NCI-H2081 treated with DMSO at 0.1 percent for 48 hours (cell line): ENCODE measurements at places on chromosomes 16 and 17.

- no peak for DNase-seq
Observed at GRCh38 chr17:58985367-58985766, 121.3 kb downstream of the TRIM37 start.

DNA sequence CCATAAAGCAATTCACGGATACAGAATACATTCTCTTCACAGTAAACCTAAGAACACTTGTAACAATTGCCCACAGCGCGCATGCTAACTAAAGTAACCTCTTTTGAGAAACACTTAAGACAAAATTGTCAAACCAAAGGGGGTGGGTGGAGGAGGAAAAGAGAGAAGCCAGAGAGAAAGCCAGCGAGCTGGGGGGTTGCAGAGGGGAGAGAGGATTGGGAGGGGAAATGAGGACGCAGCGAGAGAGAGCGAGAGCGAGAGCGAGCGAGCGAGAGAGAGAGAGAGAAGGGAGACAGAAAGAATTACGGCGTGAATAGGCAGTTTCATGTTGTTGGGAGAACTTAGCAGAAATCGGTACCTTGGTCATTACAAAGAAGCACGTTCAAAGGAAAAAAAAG is 1.6 kb upstream of the HOXB7 start:
- no peak for DNase-seq

- no peak for DNase-seq
Observed at GRCh38 chr17:47325176-47325575, 1.4 kb downstream of the EFCAB13 start.

DNA sequence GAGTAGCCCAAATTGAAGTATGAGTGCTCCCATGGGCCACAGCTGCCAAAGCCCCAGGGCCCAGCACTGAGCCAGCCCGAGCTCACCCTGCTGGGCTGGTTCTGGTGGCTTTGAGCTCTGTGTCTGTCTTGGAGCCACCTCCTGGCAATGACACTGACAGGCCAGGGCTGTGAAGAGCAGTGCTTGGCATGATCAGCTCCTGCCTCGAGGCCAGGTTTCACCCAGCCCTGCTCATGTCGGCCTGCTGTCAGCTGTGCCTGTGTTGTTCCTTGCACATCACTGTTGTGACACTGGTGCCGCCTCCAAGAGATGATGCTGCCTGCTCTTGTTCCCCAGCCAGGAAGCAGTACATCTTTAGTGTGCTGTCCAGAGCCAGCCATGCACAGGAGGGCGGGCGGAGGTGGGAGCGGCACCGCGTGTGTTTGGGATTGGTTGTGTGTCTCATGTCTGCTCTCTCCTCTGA is 26.0 kb downstream of the PLD6 start:
- DNase-seq, result no peak

DNA sequence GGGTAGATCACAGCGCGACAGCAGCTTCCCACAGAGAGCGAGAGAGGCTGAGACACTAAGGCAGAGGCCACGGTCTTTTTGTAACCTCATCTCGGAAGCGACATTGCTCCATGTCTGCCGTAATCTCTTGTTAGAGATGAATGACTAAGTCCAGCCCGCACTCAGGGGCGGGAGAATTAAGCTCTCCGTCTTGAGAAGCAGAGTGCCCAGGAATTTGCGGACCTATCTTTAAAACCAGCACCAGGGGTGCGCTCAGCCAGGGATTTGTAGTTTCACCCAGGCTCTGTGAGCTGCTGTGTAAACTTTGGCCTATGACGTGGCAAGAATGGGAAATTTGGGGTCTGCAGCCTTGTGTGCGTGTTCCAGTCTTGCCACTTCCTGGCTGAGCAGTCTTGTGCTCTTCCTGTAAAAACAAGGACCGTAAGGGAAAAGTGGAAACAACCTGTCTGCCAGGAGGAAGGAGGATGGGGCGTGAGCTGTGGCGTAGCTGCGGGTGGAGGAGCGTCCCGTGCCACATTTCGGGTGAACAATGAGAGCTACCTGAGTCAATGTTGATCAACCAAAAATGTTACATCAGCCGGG is 16.0 kb upstream of the JPH3 start:
- DNase-seq, result no peak

GRCh38 chr16:72847187-72848027 is 200.5 kb downstream of the ZFHX3 start:
- DNase-seq, result no peak

GRCh38 chr16:68408428-68408827 is 39.9 kb downstream of the SMPD3 start:
- no peak for DNase-seq

- no peak for DNase-seq
Observed at GRCh38 chr16:68251832-68252231, 6.7 kb downstream of the PLA2G15 start.

DNA sequence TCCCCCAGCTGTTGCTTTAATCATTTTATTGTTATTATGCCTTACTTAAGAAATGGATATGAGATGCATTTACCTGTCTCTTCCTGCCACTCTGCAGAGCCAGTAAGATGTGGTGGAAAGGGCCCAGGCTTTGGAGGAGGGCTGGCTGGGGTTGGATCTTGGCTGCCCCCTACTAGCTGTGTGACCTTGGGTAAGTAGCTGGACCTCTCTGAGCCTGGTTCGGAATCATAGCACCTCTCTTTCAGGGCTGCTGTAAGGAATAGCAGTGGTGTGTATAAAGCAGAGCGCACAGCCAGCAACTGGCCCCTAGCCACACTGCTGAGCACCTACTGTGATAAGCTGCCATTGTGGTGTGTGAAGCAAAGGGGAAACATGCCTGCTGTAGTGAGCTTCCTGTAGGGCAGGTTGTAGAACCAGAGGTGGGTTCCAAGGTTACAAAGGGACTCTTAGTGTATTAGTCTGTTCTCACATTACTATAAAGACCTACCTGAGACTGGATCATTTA is 23.9 kb downstream of the MAPT start:
- no peak for DNase-seq

- no peak for DNase-seq
Observed at GRCh38 chr16:57720142-57720575, 15.4 kb upstream of the KATNB1 start.

DNA sequence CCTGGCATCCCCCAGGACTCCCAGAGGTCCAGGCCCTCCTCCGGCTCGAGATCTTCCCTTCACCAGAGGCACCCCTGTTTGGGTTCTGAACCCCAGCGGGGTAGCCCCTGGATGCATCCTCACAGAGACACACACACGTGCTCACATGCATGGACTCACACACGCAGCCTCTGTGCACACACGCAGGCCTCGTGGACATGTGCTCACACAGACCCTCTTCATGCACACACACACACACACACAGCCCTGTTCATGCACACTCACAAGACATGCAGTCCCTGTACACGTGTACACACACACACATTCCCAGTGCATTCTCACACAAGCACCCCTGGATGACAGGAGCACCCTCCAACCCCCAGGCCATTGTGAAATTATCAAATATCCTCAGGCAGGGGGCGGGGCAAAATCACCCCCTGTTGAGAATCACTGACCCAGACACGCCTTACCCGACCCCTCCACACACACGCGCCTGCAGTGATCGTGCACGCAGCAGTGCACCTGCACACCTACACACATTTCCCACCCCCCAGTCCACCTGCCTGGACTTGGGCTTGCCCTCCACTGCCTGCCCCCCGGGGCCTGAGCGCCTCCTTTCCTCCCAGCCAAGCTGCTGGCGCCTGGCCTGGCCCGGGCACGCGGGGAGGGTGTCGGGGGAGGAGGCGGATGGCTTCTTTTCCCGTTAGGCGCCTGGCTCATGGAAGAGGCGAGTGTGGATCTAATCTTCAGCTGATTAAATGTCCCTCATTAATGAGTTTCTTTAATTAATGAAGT is 62.6 kb downstream of the ENGASE start:
- no peak for DNase-seq

GRCh38 chr16:24204150-24204665 is 51.9 kb upstream of the CACNG3 start:
- DNase-seq, result no peak

DNA sequence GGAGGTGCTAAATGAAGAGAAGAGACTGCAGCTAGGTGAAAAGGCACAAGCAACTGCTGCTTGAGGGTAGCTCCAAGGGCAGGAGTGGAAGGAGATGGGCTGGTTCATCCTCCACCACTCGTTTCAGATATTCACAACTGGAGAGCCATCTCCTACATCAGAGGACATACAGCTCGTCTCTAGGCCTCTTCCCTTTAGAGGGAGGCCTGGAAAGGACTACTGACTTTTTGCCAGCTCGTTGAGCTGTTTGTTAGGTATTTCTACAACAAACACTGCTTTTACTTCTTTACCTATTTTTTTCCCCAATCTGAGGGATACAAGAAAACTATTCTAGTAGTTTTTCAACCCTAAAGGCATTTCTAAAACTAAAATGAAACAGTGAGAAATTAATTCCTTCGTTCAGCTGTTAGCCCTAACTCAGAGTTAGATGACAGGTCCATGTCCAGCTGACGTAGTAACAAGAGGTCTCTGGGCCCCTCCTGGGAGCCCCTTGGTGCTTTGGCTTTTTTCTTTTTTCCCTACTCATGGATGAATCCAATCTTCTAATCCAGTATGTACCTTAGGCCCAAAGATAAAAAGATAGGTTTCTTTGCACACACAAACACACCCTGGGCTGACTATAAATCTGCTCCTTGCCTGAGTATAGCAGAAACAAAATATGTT is 47.8 kb upstream of the TBX2 start:
- DNase-seq, result no peak

DNA sequence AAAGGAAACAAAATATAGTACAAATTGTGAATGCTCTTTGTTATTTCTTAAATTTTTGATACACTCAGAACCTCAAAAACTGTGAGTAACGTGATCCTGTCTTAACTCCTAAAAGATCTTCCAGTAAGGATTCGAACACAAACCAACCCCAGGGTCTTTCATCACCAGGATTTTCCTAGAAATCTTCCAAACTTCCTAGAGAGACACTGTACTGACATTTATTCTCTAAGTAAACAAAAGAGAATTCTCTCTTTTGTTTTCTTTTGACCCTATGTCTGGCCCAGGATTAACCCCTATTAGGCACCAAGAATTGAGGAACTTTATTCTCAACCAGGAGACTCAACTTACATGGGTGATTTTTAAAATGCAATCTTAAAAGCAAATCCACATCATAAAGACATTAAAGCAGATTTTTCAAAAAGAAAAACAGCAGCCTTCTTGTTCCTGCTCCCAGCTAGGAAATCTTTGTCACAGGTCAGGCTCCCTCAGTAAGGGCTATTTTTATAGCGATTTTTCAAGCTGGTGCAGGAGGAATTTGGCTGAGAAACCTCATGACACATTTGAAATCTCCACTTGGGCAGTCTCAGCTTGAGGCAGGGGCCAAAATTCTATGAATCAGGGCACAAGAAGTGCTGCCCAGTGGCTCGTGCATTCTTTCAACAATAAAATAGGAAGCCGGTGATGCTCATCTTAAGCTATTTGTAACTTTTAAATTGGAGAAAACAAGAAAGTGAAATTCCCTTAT is 6.2 kb upstream of the SMG1 start:
- DNase-seq, result no peak

DNA sequence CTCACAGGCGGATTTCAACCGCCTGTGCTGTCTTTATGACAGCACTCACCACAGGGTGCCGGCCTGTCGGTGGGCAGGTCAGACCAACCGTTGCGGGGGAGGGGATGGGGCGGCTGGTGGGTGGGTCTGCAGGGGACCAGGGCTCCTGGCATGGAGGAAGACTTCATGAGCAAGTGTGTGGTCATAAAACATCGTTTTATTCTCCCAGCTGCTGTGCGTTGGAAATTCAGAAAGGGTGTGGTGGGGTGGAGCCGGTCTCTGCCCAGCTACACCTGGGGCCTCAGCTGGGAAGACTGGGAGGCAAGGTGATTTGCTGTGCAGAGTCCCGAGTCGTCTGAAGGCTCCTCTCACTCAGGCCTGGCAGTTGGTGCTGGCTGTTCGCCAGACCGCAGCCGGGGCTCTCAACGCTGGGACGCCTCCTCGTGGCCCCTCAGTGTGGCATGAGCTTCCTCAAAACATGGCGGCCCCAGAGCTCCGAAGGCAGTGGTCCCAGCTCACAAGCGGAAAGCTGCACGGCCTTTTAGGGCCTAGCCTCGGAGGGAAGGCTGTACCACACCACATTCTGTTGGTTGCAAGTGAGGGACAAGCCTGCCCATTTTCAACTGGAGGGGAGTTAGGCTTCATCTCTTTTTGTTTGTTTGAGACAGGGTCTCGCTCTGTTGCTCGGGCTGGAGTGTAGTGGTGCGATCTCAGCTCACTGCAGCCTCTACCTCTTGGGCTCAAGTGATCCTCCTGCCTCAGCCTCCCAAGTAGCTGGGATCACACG is 45.8 kb upstream of the GSE1 start:
- no peak for DNase-seq

DNA sequence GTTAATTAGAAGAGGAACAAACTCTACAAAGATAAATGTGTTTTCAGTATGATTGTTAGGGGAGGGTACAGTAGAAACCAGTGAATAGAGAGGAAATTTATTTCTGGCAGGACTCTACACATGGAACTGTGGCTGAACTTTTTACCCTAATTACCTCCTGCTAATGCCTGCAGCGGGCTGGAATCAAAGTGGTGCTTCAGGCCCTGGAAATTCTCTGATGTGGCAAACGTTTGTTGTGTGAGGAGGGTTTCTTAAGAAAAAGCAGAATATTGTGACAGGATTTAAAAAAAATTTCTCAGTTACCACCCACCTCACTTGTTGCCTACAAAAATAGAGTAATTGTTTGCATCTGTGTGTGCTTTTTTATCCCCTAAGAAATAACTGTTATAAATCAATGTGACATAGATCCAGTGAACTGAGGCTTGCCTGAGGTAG is 154.5 kb downstream of the BCAS3 start:
- peak; percentile 18 for DNase-seq

- no peak for DNase-seq
Observed at GRCh38 chr17:69452664-69453260, 38.3 kb downstream of the MAP2K6 start.

- no peak for DNase-seq
Observed at GRCh38 chr17:80872001-80872500, 119.6 kb upstream of the CHMP6 start.

DNA sequence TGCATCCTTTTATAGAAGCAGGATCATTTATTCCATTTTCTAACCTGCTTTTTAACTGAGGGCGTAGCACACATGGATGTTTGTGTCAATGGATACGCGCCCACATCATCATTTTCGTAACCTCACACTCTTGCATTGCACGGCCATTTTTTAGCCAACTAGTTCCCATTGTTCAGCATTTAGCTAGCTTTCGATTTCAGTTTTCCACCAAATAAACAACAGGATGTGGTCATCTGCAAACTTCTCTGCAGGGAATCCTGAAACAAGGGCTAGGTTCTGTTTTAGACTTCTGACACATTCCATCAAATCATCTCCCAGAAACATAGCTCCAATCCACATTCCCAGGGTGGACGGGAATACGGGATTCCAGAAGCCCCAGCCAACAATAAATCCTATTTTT is 6.4 kb downstream of the CYB561 start:
- DNase-seq, result no peak
